ENCODE measurements at places on chromosomes 16 and 17.

- DNase-seq, result no peak
Observed at GRCh38 chr17:3641717-3642486, 5.3 kb downstream of the CTNS start.

DNA sequence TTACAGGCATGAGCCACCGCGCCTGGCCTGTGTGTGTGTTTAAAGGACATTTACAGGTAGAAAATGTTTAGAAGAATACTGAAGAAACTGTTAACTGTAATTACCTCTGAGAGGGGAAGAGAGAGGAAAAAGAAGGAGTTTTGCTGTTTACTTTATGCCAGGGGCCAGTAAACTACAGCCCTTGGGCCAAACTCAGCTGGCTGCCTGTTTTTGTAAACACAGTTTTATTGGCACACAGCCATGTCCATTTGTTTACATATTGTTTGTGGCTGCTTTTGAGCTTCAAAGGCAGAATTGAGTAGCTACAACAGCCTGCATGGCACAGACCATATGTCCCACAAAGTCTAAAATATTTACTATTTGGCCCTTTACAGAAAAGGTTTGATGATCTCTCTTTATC, 76.4 kb downstream of the GPR139 start:
- peak; percentile 16 for DNase-seq

DNA sequence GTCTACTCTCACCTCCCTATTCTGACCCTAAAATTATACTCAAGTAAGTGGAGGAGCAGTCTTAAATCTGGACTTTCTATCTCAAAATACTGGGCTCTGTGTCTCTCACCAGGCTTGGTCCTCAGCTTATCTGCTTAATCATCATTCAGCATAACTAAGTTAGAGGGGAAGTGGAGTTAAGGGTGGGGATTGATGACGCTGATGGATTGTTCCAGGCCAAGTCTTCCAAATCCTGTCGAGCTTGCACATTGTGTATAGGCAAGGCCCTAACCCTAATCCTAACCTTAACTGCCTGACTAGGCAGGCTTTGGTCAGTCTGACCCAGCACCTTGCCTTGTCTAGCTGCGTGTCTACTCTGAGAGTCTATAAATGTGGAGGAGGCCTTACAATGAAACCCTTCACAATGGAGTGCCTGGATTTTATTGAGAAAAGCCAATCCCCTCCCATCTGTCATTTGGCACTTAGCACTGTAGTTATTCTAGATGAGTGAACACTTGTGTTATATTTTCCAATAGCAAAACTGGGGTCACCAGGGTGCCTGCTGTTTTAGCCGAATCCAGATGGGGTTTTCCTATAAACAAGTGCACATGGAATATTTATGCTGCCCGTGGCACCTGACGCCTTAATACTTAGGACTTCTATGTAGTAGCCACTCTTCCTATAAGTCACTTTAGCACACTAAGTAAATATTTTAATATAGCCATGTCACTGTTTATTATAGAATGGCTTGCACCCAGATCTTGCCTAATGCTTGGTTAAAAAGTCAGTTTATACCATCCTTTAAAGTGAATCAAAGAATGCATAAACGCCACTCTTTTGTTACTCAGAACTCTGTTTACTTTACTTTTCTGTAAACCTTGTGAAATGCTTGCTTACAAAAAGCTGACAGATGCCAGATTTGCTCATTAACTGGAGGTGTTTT, 193.2 kb upstream of the MYOCD start:
- no peak for DNase-seq

- DNase-seq, result no peak
Observed at GRCh38 chr17:54736573-54736972, 164.1 kb upstream of the TOM1L1 start.

- DNase-seq, result no peak
Observed at GRCh38 chr17:4753392-4753791, 13.7 kb upstream of the CXCL16 start.

Data from hepatocyte (in vitro differentiated cells).